ENCODE measurements at places on chromosomes 1 and 21.
A peak's percentile ranks its signal among the peaks of the same experiment; 100 is the strongest.

DNA sequence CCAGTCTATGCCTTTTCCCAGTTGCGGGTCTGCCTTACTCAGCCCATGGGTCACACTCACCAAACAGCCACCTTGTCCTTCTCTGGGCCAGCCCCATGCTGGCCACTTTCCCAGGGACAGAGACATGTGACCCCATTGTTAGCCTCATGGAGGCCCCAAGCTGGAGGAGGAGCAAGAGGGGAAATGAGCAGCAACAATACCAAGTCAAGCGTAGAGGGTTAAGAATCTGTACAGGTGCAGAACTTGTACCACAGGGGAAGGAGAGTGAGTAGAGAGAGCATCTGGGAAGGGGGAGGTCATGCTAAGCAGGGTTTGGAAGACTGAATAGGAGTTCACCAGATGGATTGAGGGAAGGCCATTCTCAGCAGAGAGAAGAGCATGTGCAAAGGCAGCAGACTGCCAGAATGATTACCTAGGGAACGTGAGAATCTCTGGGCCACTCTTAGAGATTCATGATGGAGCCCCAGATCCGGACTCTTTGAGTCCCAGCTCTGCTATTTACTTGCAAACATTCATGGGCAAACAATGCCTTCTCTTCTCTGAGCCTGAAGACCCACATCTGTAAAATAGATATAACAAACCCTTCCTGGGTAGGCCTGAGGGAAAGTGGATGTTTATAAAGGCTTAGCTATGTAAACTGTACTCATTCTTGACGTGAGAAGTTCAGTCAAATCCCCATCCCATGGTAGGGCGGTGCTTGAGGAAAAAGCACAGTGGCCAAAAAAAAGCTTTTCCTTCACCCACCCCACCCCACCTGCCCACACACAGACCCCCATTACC lies 2.8 kb upstream of the SLC2A1 start:
- no peaks in the 10 kb centered on the region for H3K36me3 ChIP-seq
- H3K27me3 ChIP-seq = no peaks in the 10 kb centered on the region
- peak overlapping the region; percentile 82 for H3K27ac ChIP-seq
- peaks cover 37% of the 10 kb centered on the region for H3K4me1 ChIP-seq
- no peak for DNase-seq

DNA sequence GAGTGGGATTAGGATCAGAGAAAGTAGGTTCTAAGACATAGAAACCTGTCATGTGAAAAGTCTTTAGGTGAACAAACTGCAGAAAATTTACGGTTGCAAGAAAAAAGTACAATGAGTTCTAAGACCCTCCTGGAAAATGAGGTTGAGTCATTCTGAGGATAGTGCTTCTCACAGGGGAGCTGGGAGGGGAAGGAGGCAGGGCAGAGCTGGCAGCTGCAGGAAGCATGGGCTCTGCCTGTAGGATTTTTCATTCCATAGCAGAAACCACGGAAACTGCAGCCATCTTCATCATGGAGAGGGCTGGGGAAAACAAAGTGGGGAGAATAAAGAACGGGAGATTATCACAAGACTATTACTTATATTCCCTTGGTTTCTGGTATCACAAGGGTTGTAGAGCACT lies 25.8 kb upstream of the THEM4 start:
- H3K36me3 ChIP-seq = no peaks in the 10 kb centered on the region
- H3K27me3 ChIP-seq = no peaks in the 10 kb centered on the region
- H3K4me3 ChIP-seq = no peak overlapping the region
- H3K4me1 ChIP-seq = peaks cover 4% of the 10 kb centered on the region

- no peak overlapping the region for H3K4me3 ChIP-seq
- no peaks in the 10 kb centered on the region for H3K36me3 ChIP-seq
- no peak for DNase-seq
- H3K27me3 ChIP-seq = no peaks in the 10 kb centered on the region
- H3K27ac ChIP-seq = no peak overlapping the region
These were observed 107.0 kb downstream of the CLIC6 start for GRCh38 chr21:34775793-34776192.

DNA sequence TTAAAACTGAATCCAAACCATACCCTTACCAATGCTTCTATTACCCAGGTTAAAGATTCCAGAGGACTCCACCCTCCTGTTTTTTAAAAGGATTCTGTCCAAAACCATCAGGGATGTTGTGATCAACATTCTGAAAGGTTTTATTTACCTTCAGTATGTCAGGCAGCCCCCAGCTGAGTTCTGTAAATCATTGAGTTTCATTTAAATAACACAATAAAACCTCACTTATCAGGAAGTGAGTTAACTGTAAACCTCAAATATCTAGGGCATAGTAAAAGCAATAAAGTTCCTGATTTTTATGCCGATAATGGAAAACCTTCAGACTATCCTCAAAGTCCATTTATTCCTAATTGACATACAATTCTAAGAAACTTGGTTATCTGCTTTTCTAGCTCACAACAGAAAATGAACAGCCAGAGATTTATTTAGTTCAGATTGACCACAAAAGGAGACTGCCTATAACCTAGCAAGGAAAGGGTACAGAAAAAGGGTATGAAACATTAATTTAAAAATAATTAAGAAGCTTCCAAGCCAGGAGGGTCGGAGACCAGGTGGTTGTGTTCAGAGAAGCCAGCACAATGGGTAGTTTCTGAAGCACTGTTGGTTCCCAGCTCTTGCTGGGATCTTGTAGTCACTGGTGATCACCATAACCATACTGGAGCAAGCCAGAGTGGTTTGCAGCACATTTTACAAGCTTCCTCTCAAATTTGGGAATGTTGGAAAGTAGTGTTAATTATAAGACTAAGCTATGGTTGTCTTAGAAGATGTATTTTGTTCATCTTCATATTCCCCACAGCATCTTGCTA lies 336.4 kb upstream of the FMN2 start:
- no peaks in the 10 kb centered on the region for H3K36me3 ChIP-seq
- DNase-seq = no peak
- H3K27ac ChIP-seq = no peak overlapping the region
- no peak overlapping the region for H3K4me3 ChIP-seq
- no peaks in the 10 kb centered on the region for H3K4me1 ChIP-seq
- no peaks in the 10 kb centered on the region for H3K27me3 ChIP-seq

DNA sequence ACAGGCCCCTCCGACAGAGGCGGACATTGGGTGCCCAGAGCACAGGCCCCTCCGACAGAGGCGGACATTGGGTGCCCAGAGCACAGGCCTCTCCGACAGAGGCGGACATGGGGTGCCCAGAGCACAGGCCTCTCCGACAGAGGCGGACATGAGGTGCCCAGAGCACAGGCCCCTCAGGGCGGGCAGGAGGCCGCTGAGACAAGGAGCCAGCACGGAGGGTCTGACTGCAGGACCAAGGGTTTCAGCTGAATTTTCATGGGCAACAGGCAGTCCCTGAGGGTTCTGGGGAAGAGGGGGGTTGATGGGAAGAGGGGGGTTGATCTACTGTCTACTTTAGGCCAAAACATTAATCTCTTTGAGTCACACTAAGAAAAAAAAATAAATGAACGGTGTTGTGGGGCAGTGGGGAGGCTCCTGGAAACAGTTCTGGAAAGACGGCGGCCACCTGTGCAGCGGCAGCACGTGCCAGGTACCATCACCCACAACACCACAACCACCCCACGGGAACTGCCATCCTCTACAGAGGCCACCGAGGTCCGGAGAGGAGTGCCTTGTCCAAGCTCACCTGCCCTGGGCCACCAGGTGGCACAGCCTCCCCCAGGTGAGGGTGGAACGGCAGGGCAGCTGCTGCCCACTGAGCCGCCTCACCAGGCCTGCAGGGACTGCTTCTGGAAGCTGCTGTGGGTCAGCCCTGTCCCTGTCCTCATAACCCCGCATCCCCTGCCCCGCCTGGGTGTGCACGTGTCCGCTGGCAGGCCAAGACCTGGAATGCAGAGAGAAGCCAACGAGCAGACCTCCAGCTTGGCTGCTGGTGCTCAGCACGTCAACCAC lies 20.5 kb downstream of the PRDM15 start:
- peaks cover 15% of the 10 kb centered on the region for H3K36me3 ChIP-seq
- no peak for DNase-seq
- no peak overlapping the region for H3K27ac ChIP-seq
- no peaks in the 10 kb centered on the region for H3K4me1 ChIP-seq

GRCh38 chr1:109198745-109199144 lies 15.0 kb upstream of the SARS1 start:
- no peaks in the 10 kb centered on the region for H3K27me3 ChIP-seq
- no peak overlapping the region for H3K4me3 ChIP-seq
- H3K36me3 ChIP-seq = no peaks in the 10 kb centered on the region
- no peak for DNase-seq
- H3K27ac ChIP-seq = no peak overlapping the region

- DNase-seq = no peak
- H3K36me3 ChIP-seq = no peaks in the 10 kb centered on the region
- no peak overlapping the region for H3K4me3 ChIP-seq
- H3K27me3 ChIP-seq = no peaks in the 10 kb centered on the region
These were observed 56.5 kb upstream of the LGALS8 start for GRCh38 chr1:236467327-236467641.

GRCh38 chr21:18759267-18759666 lies 355.7 kb upstream of the TMPRSS15 start:
- DNase-seq = no peak
- H3K4me1 ChIP-seq = no peaks in the 10 kb centered on the region
- no peaks in the 10 kb centered on the region for H3K36me3 ChIP-seq
- no peak overlapping the region for H3K27ac ChIP-seq
- H3K4me3 ChIP-seq = no peak overlapping the region
- H3K27me3 ChIP-seq = no peaks in the 10 kb centered on the region

DNA sequence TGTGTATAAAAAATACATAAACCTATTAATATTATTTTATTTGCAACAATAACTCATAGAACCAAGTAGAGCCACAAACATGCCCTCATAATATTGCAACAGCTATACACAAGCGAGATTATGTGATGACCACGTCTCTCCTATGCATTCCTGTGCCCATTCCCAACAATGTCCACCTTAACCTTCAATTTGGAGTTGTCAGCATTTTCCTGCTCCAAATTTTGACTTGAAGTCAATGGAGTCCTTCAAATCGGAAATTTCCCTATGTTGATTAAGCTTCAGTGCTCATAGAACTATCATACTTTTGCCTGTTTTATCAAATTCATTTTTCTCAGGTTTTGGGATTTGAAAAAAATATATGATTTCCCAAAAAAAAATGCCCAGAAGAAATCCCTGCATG lies 27.4 kb upstream of the FAM20B start:
- H3K4me3 ChIP-seq = no peak overlapping the region
- H3K27me3 ChIP-seq = no peaks in the 10 kb centered on the region
- no peaks in the 10 kb centered on the region for H3K4me1 ChIP-seq
- H3K27ac ChIP-seq = no peak overlapping the region

- no peaks in the 10 kb centered on the region for H3K27me3 ChIP-seq
- DNase-seq = no peak
- no peaks in the 10 kb centered on the region for H3K36me3 ChIP-seq
- no peak overlapping the region for H3K27ac ChIP-seq
These were observed 448.3 kb downstream of the PTPRC start for GRCh38 chr1:199087144-199087543.

GRCh38 chr1:93734999-93735398 lies 53.4 kb upstream of the BCAR3 start:
- DNase-seq = no peak
- H3K27ac ChIP-seq = no peak overlapping the region
- no peaks in the 10 kb centered on the region for H3K27me3 ChIP-seq
- H3K4me1 ChIP-seq = peaks cover 20% of the 10 kb centered on the region

DNA sequence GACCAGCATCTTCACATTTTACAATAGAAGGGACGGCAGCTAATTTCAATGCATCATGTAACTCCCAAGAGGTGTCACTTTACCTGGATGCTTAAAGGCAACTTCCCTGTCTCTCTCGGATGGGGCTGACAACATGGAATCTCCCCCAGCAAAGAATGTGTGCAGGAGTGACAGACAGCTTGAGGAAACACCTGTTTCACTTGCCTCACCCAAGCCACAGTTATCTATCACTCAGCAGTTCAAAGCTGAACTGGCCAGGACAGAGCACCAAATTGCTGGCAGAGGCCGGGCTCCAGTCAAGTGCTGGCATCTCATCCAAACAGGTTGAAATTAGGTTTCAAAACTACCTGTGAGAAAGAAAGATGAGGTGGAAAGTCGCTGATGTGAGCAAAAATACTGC lies 538.0 kb upstream of the PLXNA2 start:
- no peak for DNase-seq
- no peaks in the 10 kb centered on the region for H3K27me3 ChIP-seq
- no peaks in the 10 kb centered on the region for H3K36me3 ChIP-seq
- no peak overlapping the region for H3K4me3 ChIP-seq
- no peak overlapping the region for H3K27ac ChIP-seq
- H3K4me1 ChIP-seq = no peaks in the 10 kb centered on the region

GRCh38 chr1:89605692-89606091 lies 27.2 kb upstream of the LRRC8C start:
- no peaks in the 10 kb centered on the region for H3K27me3 ChIP-seq
- no peak overlapping the region for H3K4me3 ChIP-seq
- H3K4me1 ChIP-seq = peaks cover 67% of the 10 kb centered on the region
- H3K36me3 ChIP-seq = no peaks in the 10 kb centered on the region
- H3K27ac ChIP-seq = no peak overlapping the region

GRCh38 chr1:15701784-15702183 lies 17.7 kb downstream of the PLEKHM2 start:
- no peaks in the 10 kb centered on the region for H3K27me3 ChIP-seq
- H3K36me3 ChIP-seq = no peaks in the 10 kb centered on the region
- no peak overlapping the region for H3K27ac ChIP-seq
- H3K4me1 ChIP-seq = peaks cover 46% of the 10 kb centered on the region
- no peak overlapping the region for H3K4me3 ChIP-seq

DNA sequence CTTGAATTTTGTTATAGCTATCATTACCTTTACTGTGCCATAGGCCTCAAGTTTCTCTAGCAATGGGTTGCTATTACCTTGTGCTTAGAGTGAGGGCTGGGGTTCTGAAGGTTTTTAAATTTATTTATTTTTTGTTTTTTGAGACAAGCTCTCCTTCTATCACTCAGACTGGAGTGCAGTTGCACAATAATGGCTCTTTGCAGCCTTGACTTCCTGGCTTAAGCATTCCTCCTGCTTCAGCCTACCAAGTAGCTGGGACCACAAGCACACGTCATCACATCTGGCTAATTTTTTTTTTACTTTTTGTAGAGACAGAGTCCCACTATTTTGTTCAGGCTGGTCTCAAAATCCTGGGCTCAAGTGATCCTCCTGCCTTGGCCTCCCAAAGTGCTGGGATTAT lies 41.5 kb downstream of the SNX27 start:
- H3K4me3 ChIP-seq = no peak overlapping the region
- no peak for DNase-seq
- H3K4me1 ChIP-seq = no peaks in the 10 kb centered on the region
- no peak overlapping the region for H3K27ac ChIP-seq
- no peaks in the 10 kb centered on the region for H3K27me3 ChIP-seq
- no peaks in the 10 kb centered on the region for H3K36me3 ChIP-seq

- H3K27me3 ChIP-seq = no peaks in the 10 kb centered on the region
- H3K4me3 ChIP-seq = no peak overlapping the region
- no peaks in the 10 kb centered on the region for H3K4me1 ChIP-seq
- peaks cover 4% of the 10 kb centered on the region for H3K36me3 ChIP-seq
- no peak for DNase-seq
These were observed 82.8 kb downstream of the TRIM33 start for GRCh38 chr1:114428083-114428754.

GRCh38 chr1:179269071-179269470 lies 24.5 kb upstream of the SOAT1 start:
- no peaks in the 10 kb centered on the region for H3K4me1 ChIP-seq
- no peaks in the 10 kb centered on the region for H3K27me3 ChIP-seq
- H3K36me3 ChIP-seq = no peaks in the 10 kb centered on the region
- no peak overlapping the region for H3K27ac ChIP-seq
- no peak for DNase-seq
